ENCODE measurements at places on chromosomes 4 and X. TPM values are rescaled to one million over a fixed set of nuclear protein-coding genes. Genes with fewer than 3 reads are reported as not detected.

Gene RASGEF1B
- not detected for total RNA-seq

DNA sequence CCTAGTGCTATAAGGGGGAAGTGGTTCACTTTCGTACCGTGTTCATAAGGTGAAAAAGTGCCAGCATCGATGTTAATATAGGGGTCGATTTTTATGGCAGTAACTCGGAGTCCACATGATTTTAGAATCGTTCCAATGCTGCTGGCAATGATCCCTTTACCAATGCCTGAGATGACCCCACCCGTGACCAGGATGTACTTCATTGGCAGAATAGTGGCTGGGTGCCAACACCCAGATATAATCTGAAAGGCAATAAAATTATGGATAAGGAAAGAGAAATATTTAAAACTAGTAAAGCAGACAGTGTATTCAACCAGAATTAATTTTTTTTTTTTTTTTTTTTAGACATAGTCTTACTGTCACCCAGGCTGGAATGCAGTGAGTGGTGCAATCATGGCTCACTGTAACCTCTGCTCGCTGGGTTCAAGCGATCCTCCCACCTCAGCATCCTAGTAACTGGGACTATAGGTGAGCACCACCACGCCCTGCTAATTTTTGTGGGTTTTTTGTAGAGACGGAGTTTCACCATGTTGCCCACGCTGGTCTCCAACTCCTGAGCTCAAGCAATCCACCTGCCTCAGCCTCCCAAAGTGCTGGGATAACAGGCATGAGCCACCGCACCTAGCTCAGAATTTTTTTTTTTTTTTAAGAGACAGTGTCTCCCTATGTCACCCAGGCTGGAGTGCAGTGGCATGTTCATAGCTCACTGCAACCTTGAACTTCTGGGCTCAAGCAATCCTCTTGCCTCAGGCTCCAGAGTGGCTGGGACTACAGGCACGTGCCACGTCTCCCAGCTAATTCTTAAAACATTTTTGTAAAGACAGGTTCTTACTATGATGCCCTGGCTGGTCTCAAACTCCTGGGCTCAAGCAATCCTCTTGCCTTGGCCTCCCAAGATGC lies 9.5 kb downstream of the CTPS2 start:
- no peak for DNase-seq

Gene GRPEL1
- total RNA-seq: 21.6 TPM

Gene RAB40A
- total RNA-seq: not detected

- DNase-seq: no peak
Measured at GRCh38 chr4:159757499-159757898, 654.6 kb downstream of the RAPGEF2 start.

Gene DCAF8L2
- total RNA-seq: not detected

DNA sequence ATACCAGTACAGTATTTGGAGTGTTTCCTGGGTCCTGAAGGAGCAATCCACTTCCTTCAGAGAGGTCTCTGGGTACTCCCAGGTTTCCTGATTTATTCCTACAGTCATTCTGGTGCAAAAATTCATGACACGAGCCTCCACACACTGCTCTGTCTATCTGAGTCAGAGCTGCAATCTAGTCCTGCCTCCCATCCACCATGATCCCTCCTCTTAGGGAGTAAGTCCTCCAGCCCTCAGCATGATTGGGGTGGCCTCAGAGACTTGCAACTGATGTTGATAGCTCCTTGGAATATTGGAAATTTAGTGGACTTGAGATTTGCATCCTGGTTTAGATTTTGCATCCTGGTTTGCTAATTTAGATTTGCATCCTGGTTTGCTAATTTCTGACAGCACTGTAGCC lies 20.5 kb downstream of the CNGA1 start:
- no peak for DNase-seq

DNA sequence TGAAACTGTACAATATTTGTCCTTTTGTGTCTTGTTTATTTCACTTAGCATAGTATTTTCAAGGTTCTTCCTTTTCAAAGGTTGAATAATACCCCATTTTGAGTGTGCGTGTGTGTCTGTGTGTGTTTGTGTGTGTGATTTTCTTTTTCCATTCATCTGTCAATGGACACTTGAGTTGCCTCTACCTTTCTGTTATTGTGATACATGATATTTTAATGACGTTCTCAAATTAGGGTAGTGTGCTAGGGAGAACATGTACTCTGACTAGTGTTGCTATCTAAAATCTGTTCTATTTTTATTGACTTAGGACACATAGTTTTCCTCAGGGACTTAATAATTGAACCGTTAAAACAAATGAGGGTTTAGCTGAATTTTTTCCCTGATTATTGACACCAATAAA lies 9.9 kb downstream of the MMRN1 start:
- DNase-seq: no peak

DNA sequence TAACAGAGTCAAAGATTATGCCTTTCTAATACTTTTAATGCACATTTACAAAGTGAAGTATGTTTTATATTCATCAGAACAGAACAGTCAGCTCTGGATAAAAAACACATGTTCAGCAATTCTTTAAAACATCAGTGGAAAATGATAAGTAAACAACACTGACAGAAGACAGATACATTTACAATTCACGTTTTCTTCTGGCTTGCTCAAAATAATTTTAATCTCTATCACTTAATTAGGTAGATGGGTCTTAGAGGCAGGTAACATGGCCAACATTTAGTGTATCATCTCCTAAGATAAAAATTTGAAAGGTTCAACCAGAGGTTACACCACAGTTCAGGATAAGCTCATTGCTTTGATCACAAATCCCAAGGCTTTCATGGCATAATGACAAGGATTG lies 156.8 kb upstream of the MAB21L2 start:
- no peak for DNase-seq

DNA sequence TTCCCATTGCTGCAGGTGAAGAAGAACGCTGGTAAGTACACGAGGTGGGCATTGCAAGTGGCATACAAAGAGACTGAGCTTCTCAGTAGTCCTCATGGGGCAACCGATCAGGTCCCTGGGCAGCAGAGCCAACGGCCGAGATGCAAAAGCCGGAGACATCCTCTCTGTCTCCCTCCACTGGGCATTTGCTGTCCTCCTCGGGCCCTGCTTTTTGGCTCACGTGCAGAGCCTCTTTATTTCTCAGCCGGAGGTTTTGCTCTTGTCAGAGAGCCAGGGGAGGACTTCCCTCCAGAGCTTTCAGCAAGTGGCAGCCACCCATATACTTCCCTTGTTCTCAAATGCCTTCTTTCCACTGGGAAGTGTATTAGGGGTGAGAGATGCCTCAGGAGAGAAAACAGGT lies 18.0 kb downstream of the STARD8 start:
- DNase-seq: no peak
